ENCODE measurements at places on chromosomes 12 and 14.
A peak's percentile ranks its signal among the peaks of the same experiment; 100 is the strongest.

- DNase-seq: no peak
Measured at GRCh38 chr14:24311837-24312615, 724 bp downstream of the LTB4R start.

GRCh38 chr14:56608689-56609088 is 29.1 kb downstream of the TMEM260 start:
- DNase-seq: no peak

DNA sequence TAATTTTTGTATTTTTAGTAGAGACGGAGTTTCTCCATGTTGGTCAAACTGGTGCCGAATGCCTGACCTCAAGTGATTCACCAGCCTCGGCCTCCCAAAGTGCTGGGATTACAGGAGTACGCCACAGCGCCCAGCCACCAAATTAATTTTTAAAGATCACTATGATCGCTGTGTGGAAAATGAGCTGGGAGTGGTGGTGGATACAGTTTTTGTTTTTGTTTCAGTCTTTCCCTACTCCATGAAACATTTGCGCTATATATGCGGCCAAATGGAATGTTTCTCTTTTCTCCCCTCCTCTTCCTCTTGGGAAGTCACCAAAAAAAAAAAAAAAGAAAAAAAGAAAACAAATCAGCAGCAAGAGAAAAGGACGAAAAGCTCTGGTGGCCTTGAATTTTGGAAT is 20.8 kb upstream of the P2RX4 start:
- DNase-seq: no peak

DNA sequence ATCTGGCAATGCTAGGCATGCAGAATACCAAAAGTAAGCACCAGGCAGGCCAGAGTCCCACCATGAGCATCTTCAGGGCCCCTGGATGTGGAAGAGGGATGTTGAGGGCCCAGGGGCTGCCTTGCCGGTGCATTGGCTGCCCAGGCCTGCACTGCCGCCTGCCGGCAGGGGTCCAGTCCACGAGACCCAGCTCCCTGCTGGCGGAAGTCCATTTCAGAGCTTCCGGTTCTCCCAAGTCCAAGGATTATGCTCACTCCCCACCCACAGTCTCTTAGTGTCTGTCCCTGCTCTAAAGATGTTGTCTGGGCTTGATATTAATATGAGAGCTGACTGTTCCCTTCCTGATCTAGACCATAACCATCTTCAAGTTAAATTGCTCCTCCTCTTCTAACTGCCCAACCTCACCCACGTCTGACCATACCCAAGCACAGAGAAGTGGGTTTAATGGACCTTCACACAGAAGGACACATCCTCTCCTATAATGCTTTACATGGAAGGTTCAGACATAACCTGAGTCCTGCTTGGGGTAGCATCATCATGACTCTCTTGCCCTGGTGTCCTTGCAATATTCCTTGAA is 117.4 kb downstream of the DAD1 start:
- peak; percentile 65 for DNase-seq

GRCh38 chr12:5554711-5555110 is 122.8 kb downstream of the NTF3 start:
- no peak for DNase-seq

DNA sequence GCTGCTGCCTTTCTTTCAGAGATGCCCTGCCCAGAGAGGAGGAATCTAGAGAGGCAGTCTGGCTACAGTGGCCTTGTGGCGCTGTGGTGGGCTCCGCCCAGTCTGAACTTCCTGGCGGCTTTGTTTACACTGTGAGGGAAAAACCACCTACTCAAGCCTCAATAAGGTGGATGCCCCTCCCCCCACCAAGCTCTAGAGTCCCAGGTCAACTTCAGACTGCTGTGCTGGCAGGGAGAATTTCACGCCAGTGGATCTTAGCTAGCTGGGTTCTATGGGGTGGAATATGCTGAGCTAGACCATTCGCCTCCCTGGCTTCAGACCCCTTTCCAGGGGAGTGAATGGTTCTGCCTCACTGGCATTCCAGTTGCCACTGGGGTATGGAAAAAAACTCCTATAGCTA is 25.6 kb downstream of the SPATA7 start:
- DNase-seq: no peak

DNA sequence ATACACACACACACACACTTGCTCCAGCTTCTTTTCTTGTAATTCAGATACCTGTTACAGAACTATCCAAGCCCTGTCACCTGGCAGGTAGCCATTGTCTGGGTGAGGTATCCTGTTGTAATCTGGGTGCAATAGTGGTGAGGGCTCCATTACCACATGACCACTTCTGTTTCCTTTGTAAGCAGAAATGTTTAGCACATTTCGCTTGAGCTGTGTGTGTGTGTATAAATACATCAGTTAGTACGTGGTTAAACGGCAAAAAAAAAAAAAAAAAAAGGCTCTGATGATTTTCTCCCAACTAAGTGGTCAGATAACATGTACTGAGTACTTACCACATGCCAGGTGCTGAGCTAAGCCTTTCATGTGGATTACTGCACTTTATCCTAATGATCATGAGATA is 129.3 kb upstream of the SSTR1 start:
- no peak for DNase-seq

- DNase-seq: no peak
Measured at GRCh38 chr14:97217111-97217885, 420.1 kb downstream of the VRK1 start.

DNA sequence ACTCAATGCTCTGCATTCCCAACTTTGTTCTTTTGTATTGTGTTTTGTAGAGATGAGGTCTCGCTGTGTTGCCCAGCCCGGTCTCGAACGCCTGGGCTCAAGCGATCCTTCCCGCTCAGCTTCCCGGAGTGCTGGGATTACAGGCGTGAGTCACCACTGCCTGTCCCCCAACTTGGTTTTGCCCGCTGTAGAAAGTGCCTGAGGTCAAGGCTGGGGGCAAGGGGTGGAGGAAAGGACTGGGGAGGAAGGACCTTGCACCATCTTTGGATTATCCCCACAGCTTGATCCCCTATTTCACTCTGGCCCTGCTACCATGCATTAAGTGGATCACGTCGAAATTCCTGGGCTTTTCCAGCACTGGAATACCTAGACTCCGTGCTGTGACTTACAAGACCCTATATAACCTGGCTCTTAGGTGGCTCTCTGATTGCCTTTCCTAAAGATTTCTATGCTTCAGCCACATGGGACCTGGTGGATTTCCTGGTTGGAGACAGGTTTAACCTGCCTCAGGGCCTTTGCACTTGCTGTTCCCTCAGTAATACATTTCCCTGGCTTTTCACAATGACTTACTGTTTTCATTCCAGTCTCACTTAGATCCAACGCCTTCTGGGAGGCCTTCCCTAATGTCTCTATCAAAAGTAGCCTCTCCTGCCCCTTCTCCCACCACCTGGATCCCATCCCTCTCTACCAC is 608 bp upstream of the PIANP start:
- DNase-seq: no peak

- no peak for DNase-seq
Measured at GRCh38 chr14:66600416-66600815, 92.5 kb downstream of the GPHN start.

GRCh38 chr12:77861317-77861716 is 30.6 kb downstream of the NAV3 start:
- DNase-seq: no peak

DNA sequence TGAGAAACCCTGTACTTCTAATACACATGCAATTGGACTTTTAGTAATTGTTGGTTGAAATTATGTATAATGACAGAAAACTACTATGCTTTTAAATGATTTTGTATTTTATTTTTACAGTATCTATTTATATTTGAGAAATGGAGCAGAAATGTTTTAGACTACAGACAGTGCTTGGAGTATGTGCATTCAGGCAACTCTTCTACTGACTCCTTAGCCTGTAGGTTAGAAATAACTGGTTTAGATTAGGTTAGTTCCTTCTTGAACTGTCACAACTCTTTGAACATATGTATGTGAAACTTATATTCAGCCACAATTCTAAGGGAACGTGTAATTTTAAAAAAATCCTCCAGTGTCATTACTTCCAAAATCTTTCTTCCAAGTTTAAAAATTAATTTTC is 1.7 kb downstream of the FGFR1OP2 start:
- DNase-seq: no peak

DNA sequence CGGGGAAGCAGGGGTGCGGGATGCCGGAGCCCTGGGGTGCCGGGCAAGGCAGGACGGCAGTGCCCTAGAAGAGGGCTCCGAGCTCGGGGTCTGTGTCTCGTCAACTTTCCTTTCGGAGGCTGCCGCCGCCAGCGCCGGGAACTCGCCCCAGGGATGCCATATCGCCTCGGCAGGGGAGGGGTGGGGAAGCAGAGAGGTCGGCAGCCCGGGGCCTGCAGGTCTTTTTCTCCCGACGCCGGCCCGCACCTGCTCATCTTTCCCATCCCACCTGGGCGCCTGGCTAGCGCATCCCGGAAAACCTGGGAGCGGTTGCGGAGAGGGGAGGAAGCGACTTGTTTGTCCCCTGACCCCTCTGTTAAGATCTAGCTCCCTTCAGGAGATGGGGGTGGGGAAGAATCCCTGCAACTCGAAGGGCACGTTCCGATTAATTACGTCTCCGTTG is 547 bp downstream of the CNTN1 start:
- DNase-seq: peak; percentile 37

DNA sequence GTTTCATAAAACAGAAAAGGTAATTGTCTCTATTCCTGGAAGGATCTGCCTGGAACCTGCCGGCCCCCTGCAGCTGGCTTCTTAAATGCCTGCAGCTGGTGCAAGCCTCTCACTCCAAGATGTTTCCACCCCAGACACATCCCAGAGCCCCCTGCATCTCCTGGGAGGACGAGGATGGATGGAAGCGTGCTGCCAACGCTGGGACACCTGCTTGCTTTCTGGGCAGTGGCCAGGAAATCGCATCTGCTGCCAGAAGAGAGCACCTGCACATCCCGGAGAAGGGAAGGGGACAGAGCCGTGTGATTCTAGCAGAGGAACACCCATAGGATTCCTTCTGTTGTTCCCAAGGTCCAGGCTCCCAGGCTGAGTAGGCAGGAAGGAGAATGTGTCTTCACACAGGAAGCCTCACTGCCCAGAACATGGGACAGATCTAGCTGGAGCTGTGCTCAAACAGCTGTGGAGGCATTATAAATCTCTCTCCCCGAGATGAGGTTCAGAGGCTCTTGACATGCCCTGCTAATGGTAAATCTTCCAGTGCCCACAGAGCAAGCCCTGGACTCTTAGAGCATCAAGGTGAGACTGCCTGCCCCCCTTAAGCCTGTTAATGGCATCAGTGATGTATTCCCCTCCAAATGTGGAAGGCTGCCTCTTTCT is 138.8 kb upstream of the MAP1LC3B2 start:
- DNase-seq: no peak

DNA sequence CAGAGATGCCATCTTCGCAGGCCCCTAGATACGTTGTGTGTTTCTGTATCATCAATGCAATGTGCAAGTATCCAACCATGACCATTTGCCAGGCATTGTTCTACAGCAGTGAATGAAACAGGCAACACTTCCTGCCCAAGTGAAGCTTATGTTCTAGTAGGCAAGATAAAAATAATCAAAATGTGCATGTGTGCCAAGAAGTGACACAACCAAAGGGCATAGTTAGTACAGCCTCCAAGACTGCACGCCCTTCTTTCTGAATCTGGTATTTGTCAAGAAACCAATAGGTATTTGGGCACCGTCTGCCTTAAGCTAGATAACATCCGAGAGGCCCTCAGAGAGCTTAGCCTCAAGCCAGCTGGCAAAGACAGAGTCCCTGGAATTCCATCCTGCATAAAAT is 152.0 kb downstream of the TMEM132C start:
- DNase-seq: no peak

- DNase-seq: no peak
Measured at GRCh38 chr12:23349564-23349963, 599.9 kb downstream of the SOX5 start.

GRCh38 chr14:75226755-75227544 is 50.5 kb upstream of the TMED10 start:
- DNase-seq: no peak

GRCh38 chr12:112419297-112420133 is 768 bp downstream of the PTPN11 start:
- DNase-seq: peak; percentile 51

- no peak for DNase-seq
Measured at GRCh38 chr12:60168441-60168840, 572.6 kb downstream of the SLC16A7 start.

GRCh38 chr14:91649930-91650329 is 82.0 kb downstream of the CATSPERB start:
- no peak for DNase-seq
